ENCODE measurements at places on chromosomes 1 and 21. TPM values are rescaled to one million over a fixed set of nuclear protein-coding genes. Genes with fewer than 3 reads are reported as not detected.

ZMPSTE24 gene
- 29.5 TPM for total RNA-seq

DNA sequence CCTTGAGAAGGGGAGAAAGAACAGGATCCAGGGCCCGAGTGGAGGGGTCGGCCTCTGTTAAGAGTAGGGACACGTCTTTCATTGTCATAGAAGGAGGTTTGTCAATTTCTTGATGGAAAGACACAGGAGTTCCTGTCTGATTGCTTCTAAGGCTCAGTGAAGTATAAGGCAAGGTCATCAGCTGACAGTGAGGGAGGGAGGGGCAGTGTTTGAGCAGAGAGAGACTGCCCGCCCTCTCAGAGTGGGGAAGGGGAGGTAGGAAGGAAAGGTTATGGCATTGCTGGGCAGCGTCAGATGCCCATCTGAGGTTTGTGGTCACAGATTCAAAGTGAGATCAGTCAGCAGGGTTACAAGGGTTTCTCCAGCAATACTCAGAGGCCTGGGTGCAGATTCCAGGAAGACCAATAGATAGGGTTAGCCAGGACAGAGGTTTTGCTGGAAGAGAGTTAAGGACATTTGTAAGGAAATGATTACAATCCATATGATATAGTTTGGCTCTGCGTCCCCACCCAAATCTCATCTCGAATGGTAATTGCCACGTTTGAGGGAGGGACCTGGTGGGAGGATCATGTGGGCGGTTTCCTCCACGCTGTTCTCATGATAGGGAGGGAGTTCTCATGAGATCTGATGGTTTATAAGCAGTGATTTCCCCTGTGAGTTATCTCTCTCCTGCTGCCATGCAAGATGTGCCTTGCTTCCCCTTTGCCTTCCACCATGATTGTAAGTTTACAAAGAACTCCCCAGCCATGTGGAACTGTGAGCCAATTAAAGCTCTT is 127.2 kb upstream of the GJB5 start:
- no peak for DNase-seq
- no peaks in the 10 kb centered on the region for H3K4me1 ChIP-seq
- no peak overlapping the region for H3K27ac ChIP-seq
- no peak overlapping the region for H3K4me3 ChIP-seq

- no peak for DNase-seq
- no peaks in the 10 kb centered on the region for H3K36me3 ChIP-seq
- no peaks in the 10 kb centered on the region for H3K4me1 ChIP-seq
- H3K4me3 ChIP-seq: no peak overlapping the region
- no peak overlapping the region for H3K27ac ChIP-seq
Observed at GRCh38 chr1:108831225-108831624, 25.7 kb downstream of the AKNAD1 start.

TNNI3K gene
- not detected for total RNA-seq

C1orf21 gene
- total RNA-seq: 1.9 TPM

PPIAL4G gene
- 0.14 TPM for total RNA-seq

- peak overlapping the region; percentile 42 for H3K27ac ChIP-seq
- peak overlapping the region; percentile 54 for H3K4me3 ChIP-seq
Observed at GRCh38 chr1:47444562-47445465, 7.0 kb downstream of the FOXD2 start.

FCGR1A gene
- total RNA-seq: not detected

SYDE2 gene
- total RNA-seq: 2.8 TPM

SPRR2B gene
- not detected for total RNA-seq

- H3K27ac ChIP-seq: no peak overlapping the region
- peaks cover 15% of the 10 kb centered on the region for H3K27me3 ChIP-seq
- no peak overlapping the region for H3K4me3 ChIP-seq
- H3K36me3 ChIP-seq: no peaks in the 10 kb centered on the region
- DNase-seq: no peak
Observed at GRCh38 chr1:205495237-205495823, 9.1 kb upstream of the CDK18 start.

RAD54L gene
- 64.9 TPM for total RNA-seq

GRCh38 chr1:207097871-207098324 is 6.1 kb upstream of the C4BPA start:
- DNase-seq: peak; percentile 64
- H3K36me3 ChIP-seq: no peaks in the 10 kb centered on the region
- H3K27ac ChIP-seq: peak overlapping the region; percentile 78
- H3K4me3 ChIP-seq: no peak overlapping the region
- peaks cover 14% of the 10 kb centered on the region for H3K4me1 ChIP-seq
- peaks cover 24% of the 10 kb centered on the region for H3K27me3 ChIP-seq

CD247 gene
- 105 TPM for total RNA-seq

GRCh38 chr1:51506537-51506936 is 12.5 kb downstream of the EPS15 start:
- H3K27ac ChIP-seq: peak overlapping the region; percentile 53
- peaks cover 11% of the 10 kb centered on the region for H3K36me3 ChIP-seq
- H3K27me3 ChIP-seq: no peaks in the 10 kb centered on the region
- no peak overlapping the region for H3K4me3 ChIP-seq

- no peak for DNase-seq
- H3K4me3 ChIP-seq: peak overlapping the region; percentile 48
- H3K27ac ChIP-seq: no peak overlapping the region
- H3K27me3 ChIP-seq: peaks cover 2% of the 10 kb centered on the region
- peaks cover 17% of the 10 kb centered on the region for H3K4me1 ChIP-seq
- peaks cover 1% of the 10 kb centered on the region for H3K36me3 ChIP-seq
Observed at GRCh38 chr1:200437556-200438203, 27.8 kb upstream of the ZNF281 start.

DNA sequence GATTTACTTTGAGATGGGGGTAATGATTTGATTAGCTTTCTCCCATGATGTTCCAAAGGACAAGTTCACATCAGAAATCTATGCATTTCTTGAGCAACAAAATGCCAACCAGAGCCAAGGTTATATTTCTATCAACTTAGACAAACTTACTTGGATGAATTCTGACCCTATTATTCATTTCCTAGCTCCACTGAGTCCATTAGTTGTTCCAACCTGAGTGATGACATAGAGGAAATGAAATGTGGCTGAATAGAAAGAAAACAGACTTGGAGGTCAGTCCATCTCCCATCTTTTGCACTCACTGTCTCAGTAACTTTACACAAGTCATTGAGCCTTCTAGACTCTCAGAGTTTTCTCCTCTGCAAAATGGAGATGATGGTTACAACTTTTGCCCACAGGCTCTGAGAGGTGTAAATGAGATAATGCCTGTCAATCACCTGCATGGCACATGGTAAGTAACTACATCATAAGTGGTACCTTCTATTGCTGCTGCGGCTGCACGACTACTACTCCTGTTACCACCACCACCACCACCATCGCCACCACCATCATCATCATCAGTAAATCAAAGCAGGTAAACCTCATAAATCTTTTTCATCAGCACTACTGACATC is 98.2 kb downstream of the PTPN14 start:
- H3K36me3 ChIP-seq: no peaks in the 10 kb centered on the region
- H3K4me3 ChIP-seq: no peak overlapping the region
- H3K27ac ChIP-seq: no peak overlapping the region
- no peak for DNase-seq
- H3K27me3 ChIP-seq: peaks cover 11% of the 10 kb centered on the region

PIK3CD gene
- total RNA-seq: 129 TPM

SHISAL2A gene
- 11.0 TPM for total RNA-seq

DNA sequence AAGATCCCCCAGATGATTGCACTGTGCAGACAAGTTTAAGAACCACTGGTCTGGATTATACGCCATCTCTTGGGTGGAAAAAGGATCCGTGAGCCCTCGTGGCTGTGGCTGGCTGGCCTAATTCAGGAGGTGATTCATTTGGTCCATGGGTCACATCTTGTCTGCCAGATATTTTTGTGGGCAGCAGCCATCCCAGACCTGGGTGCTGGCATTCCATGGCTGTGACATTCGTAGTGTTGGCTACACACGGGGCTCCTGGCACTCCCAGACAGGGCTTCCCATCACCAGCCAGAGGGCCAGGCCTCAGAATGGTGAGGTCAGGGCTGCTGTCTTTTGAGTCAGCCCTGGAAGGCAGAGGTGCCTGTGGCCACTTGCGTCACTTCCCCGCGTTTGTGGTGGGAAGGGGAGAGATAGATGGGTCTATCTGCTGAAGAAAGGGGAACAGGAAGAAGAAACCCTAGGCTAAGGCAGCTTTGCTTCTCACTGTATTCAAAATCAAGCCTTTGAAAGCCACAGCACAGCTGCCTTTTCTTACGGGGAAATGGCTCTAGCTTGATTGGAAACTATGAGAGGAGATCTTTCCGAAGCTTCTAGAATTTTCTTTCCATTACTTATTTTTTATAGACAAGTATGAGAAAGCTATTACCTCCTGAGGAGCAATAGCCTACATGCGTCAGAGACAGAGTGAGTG is 32.4 kb downstream of the EIF2D start:
- peaks cover 84% of the 10 kb centered on the region for H3K36me3 ChIP-seq
- peak; percentile 97 for DNase-seq
- H3K27me3 ChIP-seq: no peaks in the 10 kb centered on the region
- H3K4me1 ChIP-seq: peaks cover 95% of the 10 kb centered on the region
- H3K27ac ChIP-seq: peak overlapping the region; percentile 99
- peak overlapping the region; percentile 73 for H3K4me3 ChIP-seq

GRCh38 chr1:109926662-109927300 is 16.1 kb downstream of the CSF1 start:
- H3K4me3 ChIP-seq: no peak overlapping the region
- H3K27ac ChIP-seq: no peak overlapping the region
- H3K4me1 ChIP-seq: no peaks in the 10 kb centered on the region
- H3K36me3 ChIP-seq: peaks cover 67% of the 10 kb centered on the region
- no peaks in the 10 kb centered on the region for H3K27me3 ChIP-seq
- DNase-seq: no peak

DNA sequence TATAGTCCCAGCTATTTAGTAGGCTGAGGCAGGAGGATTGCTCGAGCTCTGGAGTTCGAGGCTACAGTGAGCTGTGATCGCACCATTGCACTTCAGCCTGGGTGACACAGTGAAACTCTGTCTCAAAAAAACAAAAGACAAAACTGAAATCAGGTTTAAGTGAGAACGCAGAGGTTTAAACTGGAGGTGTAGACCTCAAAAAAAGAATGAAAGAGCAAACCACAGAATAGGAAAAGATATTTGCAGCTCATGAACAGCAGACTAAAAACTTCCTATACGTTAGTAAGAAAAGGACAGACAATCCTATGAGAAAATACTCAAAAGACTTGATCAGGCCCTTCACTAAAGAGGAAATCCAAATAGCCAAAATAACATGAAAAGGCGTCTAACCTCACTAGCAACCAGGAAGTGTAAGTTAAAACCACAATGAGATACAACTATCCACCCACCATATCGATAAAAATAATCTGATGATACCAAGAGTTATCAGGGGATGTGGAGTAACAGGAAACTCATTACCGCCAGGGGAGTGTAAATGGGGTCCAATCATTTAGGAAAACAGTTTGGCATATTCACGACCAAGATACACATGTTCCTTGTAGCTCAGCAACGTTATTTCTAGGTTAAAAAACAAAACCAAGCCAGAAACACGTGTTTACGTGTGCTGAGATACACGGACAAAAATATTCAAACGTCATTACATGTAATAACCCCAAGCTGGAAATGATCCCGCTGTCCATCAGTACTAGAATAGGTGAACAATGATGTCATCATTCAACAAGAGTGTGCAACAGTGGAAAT is 9.8 kb downstream of the TNFRSF9 start:
- H3K4me3 ChIP-seq: peak overlapping the region; percentile 43
- peak overlapping the region; percentile 88 for H3K27ac ChIP-seq
- DNase-seq: peak; percentile 45

DNA sequence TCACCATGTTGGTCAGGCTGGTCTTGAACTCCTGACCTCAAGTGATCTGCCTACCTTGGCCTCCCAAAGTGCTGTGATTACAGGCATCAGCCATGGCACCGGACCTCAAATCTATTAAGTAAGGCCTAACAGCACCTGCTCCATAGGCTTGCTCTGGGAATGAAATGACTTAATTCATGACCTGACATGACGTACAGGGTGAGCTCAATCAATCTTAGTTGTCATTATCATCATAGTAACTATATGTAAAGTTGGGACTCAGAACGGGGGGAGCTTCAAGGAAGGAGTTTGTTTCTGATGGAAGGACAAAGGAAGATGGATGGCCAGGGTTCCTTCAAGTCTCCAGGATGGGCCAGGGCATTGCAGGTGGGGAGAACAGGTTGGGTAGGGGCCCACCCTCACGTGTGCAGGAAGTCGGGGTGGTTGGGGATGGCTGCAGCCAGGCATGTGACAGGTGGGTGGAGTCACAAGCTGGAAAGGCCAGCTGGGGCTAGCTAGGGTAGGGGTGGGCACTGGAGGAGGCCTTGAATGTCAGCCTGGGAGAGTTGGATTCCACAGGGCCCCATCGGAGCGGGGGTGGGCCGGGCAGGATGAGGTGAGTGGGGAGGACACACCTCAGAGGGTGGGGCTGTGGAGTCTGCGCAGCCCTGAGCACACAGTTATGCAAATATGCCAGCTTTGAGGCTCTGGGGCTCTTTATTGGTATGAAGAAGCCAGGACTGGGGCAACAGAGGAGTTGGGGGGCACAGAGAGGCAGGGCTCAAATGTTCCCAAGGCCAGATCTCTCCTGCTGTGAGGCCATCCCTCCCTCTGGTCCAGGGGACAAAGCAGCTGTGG is 9.6 kb downstream of the TRIM62 start:
- no peak overlapping the region for H3K27ac ChIP-seq
- no peaks in the 10 kb centered on the region for H3K27me3 ChIP-seq
- H3K36me3 ChIP-seq: no peaks in the 10 kb centered on the region
- no peak overlapping the region for H3K4me3 ChIP-seq
- no peak for DNase-seq

- no peak overlapping the region for H3K4me3 ChIP-seq
- peaks cover 4% of the 10 kb centered on the region for H3K27me3 ChIP-seq
- H3K36me3 ChIP-seq: peaks cover 5% of the 10 kb centered on the region
- H3K4me1 ChIP-seq: peaks cover 9% of the 10 kb centered on the region
- no peak overlapping the region for H3K27ac ChIP-seq
Observed at GRCh38 chr1:93851327-93851712, 27.7 kb downstream of the DNTTIP2 start.

DNA sequence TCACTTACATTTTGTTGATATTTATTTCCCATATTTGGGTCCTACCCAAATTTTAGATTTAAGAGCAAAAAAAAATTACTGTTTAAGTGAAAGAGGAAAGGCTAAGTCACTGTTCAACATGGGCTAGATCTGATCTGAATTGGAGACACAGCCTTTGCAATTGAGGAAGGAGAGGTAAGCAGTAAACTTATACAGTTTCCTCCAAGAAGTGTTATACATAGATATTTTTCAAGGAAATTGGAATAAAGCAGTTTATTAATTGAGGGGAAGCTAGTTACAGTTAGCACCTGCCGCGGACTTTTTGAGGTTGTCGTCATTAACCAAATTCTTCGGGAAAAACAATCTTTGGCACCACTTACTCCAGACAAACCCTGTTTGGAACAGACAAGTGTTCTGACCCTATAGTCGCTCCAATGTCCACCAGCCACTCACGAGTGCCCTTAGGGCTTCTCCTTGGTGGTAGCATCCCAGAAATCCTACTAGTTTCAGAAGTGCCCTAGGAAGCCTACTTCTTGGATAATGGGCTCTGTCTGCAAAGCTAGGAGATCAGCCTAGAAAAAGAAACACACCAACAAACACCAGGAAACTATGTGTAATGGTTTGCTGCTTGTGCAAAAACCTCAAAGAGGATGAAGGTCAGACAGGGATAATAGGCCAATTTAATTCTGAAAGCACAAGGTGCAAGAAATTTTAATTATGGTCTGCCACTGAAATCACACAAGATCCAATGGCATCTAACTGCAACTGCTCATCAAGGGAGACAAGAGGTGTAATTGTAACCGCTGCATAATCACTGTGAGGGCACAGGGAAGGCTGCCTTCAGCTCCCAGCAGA is 2.5 kb downstream of the WLS start:
- H3K27me3 ChIP-seq: peaks cover 49% of the 10 kb centered on the region
- DNase-seq: no peak
- H3K4me3 ChIP-seq: no peak overlapping the region
- H3K4me1 ChIP-seq: peaks cover 16% of the 10 kb centered on the region
- no peak overlapping the region for H3K27ac ChIP-seq

KRTAP19-1 gene
- total RNA-seq: not detected
